ENCODE measurements at places on chromosomes 13 and 19.

DNA sequence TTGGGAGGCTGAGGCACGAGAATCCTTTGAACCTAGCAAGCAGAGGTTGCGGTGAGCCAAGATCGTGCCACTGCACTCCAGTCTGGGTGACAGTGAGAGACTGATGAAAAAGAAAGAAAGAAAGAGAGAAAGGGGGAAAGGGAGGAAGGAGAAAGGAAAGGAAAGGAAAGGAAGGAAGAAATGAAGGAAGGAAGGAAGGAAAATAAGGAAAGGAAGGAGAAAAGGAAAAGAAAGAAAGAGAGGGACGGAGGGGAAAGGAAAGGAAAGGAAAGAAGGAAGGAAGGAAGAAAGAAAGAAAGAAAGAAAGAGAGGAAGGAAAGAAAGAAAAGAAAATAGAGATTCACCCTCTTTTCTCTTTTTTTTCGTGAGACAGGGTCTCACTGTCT is 8.7 kb downstream of the PDE4A start:
- DNase-seq: no peak

- no peak for DNase-seq
Measured at GRCh38 chr13:32736648-32737047, 150.4 kb downstream of the PDS5B start.

GRCh38 chr19:8307400-8307964 is 676 bp downstream of the CD320 start:
- no peak for DNase-seq

DNA sequence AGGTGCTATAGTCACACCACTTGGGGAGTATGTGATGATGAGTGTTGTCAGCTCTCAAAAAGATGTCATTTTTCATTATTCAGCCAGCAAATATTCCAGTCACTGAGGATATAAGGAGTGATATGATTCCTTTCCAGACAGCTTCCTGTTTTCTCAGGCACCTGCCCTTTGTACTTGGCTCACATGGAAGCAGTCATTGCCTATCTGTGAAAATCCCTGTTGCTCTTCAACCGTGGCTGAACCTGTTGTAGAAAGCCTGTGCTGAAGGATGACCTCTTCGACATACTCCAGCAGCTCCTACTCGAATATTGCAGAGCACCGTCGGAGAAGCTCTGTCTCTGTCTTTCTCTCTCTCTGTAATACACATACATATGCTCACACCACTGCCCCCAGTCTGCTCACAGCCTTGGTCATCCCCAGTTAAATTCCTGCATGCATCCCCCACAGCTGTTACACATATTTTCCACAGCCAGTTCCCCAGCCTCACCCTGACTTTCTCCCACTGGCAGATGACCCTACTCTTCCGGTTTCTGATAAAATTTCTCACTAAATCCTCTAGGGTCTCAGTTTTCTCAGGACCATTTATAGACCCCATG is 204.2 kb upstream of the ARGLU1 start:
- no peak for DNase-seq

Data from stimulated activated CD4-positive, alpha-beta T cell treated with anti-CD3 and anti-CD28 coated beads, Interleukin-1b, Interleukin-23, amount 100 ng/mL, for 1 hour (primary cell).